Stomach (tissue), 19 donors: ENCODE measurements at places on chromosomes 1 and 21. TPM values are rescaled to one million over a fixed set of nuclear protein-coding genes. Genes with fewer than 3 reads are reported as not detected.

DNA sequence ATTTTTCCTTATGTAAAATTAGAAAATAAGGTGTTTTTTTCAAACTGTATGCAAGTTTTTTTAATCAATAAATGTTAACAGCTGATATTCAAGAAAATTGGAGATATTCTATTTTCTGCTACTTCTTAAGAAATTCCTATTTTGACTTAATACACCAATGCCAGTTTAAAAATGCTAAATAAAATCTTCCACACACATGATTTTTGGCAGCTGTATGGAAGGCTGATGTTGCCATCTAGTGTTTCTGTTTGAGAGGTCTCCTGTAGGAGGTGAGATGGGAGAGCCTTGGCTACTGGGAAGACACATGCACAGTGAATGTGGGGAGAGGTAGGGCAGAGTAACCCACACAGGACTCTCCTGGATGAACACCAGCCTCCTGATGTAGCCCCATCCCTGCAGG, 29.2 kb upstream of the OR2B11 start:
- H3K27me3 ChIP-seq: no peaks in the 10 kb centered on the region
- no peaks in the 10 kb centered on the region for H3K36me3 ChIP-seq
- H3K4me1 ChIP-seq: no peaks in the 10 kb centered on the region
- peak; percentile 75 for DNase-seq
- no peak overlapping the region for H3K27ac ChIP-seq

DNA sequence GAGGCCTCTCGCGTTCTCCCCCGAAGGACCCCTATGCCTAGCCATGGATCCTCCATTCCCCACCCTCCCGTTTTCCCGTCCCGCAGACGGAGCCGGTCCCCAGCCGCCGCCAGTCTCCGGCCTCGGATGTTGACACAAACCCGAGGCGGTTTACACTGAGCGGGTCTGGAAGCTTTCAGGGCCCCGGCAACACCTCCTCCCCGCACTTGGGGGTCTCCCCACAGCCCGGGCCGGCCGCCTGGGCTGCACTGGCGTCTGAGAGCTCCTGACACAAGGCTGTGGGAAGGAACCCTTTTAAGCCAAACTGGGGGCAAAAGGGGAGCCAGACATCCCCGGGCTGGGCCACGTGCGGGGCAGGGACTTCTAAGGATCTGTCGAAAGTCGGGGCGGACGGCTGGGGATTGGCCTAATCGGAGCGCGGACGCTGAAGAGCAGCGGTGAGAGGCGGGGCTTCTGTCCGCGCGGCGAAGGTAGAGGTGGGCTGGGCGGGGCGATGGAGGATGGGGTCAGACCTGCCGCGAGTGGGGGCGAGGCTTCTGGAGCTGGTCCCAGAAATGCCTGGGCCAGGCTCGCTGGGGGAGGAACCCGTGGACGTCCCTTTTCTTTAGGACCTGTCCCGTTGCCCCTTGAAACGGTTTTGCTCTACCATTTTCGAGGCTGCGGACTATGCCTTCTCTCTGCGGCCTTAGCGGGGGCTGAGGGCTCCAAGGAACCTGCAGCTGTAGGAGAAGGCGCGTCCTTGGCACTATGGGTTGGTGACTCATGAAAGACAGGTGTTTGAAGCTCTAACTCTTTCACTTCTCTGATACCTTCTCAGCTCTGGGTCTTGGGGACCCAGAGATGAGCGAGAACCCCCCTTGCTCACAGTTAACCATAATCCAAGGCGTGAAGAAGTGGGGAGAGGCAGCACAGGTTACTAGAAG, 1.2 kb upstream of the HPCAL4 start:
- peak; percentile 51 for DNase-seq
- peaks cover 18% of the 10 kb centered on the region for H3K4me1 ChIP-seq
- H3K27me3 ChIP-seq: no peaks in the 10 kb centered on the region
- peak overlapping the region; percentile 40 for H3K4me3 ChIP-seq
- no peaks in the 10 kb centered on the region for H3K36me3 ChIP-seq

DNA sequence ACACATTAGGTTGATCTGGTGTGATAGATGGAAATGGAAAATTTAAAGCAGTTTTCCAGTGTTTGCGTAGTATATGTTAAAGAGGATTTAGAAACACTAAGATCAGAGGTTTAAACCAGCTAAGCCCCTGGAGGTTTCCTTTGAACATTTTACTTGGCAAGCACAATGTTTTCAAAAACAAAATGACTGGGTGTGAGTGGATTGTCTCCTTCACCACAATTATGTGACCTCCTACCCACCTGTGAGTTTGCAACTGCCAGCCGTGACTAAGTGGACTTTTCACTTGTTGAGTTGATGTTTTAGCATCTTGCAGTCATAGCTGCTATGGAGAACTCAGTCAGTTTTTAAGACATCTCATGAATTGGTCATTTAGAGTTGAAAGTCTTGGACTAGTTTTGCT, 4.7 kb downstream of the CCDC190 start:
- no peak overlapping the region for H3K27ac ChIP-seq
- peaks cover 3% of the 10 kb centered on the region for H3K4me1 ChIP-seq
- DNase-seq: no peak
- H3K4me3 ChIP-seq: no peak overlapping the region
- H3K27me3 ChIP-seq: no peaks in the 10 kb centered on the region
- no peaks in the 10 kb centered on the region for H3K36me3 ChIP-seq

DNA sequence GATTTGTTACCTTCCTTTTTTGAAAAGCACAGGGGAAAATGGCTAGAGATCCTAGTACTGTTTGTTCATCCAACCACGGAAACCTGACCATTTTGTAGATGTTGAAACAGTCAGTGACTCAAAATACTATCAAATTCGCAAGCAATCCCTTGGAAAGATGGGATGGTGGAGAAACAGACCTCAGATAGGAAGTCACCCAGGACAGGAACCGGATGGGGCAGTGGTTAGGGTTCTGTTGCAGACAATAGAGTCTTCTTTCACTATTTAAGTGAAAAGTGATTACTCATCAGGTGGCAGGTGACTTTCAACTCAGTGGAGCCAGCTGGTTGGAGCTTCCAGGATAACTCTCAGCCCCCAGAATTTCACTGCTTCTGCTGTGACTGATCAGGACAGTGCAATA, 17.0 kb downstream of the LHX4 start:
- H3K36me3 ChIP-seq: no peaks in the 10 kb centered on the region
- H3K27me3 ChIP-seq: peaks cover 53% of the 10 kb centered on the region
- DNase-seq: no peak
- no peak overlapping the region for H3K27ac ChIP-seq
- no peaks in the 10 kb centered on the region for H3K4me1 ChIP-seq

DNA sequence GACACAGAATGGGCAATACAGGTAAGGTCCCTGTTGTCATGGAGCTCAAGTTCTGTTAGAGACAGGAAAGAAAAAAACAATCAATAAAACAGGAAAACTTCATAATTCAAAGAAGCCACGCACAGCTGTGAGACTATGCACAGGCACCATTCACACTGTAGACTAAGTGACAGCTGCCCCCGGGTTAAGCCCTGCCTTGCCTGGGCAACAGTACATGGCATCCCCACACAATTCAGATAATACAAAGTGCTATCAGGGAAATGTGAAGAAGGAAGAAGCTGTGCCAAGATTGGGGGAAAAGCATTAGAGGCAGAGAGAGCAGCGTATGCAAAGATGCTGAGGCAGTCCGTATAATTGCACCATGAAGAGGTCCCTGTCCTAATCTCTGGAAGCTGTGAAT, 9.0 kb upstream of the KCNE2 start:
- H3K4me1 ChIP-seq: no peaks in the 10 kb centered on the region
- H3K4me3 ChIP-seq: no peak overlapping the region
- H3K27ac ChIP-seq: no peak overlapping the region
- DNase-seq: no peak
- H3K27me3 ChIP-seq: no peaks in the 10 kb centered on the region

DNA sequence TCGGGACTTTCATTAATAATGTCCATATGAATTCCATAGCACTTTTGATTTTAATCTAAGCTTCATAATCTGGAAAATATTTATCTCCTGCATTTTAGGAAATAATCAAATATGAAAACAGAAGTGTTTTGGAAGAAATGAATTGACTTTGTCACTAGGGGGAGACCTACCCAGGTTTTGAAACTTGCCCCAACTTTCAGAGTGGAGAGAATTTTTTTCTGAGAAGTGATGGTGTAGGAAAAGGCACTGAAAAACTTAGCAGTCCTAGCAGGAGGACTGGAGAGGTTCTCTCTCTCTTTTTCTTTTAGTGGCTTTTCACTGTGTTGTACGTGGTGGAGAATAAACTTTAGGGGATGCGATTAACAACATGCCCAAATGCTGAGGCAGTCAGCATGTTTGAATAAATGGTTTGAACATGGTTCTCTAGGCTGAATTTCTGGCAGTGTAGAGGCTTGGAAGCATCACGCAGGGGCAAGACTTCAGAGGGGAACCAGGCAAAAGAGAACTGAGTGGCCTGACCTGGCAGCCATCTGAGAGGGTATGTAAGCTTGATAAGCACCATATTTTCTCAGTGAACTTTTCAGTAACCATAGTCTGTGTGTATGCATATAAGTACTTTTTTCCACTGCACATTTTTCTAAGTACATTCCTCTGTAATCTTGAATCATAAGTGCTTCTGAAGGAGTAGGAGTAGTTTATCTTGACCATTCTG, 68.3 kb upstream of the NEK7 start:
- H3K4me3 ChIP-seq: no peak overlapping the region
- H3K27ac ChIP-seq: no peak overlapping the region
- H3K4me1 ChIP-seq: no peaks in the 10 kb centered on the region
- H3K27me3 ChIP-seq: no peaks in the 10 kb centered on the region
- peak; percentile 49 for DNase-seq
- H3K36me3 ChIP-seq: no peaks in the 10 kb centered on the region

DNA sequence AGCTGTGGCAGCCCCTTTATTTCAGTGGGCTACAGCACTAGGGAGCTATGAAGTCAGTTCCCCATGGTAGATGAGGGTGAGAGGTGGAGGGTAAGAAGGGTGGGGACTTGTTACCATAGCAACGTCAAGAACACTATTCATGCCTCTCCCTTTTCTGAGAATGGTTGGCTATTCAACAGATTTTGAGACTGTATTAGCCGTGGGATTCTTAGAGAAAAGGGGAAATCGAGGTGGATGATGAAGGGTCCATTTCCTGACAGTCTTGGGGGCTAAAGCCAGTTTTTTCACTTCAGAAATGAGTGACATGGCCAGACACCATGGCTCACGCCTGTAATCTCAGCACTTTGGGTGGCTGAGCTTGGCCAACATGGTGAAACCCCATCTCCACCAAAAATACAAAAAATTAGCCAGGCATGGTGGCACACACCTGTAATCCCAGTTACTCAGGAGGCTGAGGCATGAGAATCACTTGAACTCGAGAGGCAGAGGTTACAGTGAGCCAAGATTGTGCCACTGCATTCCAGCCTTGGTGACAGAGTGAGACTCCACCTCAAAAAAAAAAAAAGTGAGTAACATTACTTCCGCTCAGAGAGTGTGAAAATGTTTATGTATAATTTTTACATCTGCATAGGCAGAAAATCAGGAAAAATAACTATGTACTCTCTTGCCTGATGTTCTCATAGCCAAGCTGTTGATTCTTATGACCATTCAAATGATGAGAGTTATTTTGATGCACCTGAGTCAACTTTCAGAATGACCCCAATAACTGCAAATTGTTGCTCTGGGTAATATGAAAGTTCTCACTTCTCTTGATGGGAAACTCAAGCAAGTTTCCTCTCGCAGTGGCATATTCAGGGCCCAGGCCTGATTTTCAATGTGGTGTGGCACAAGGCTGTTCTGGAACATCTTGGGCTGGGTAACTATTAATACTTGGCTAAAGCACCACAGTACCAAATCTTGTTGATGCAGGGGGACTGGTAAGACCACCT, 23.2 kb upstream of the RGSL1 start:
- no peaks in the 10 kb centered on the region for H3K4me1 ChIP-seq
- no peak overlapping the region for H3K4me3 ChIP-seq
- H3K27me3 ChIP-seq: no peaks in the 10 kb centered on the region
- H3K27ac ChIP-seq: no peak overlapping the region
- H3K36me3 ChIP-seq: no peaks in the 10 kb centered on the region
- no peak for DNase-seq

- H3K4me3 ChIP-seq: no peak overlapping the region
- H3K36me3 ChIP-seq: no peaks in the 10 kb centered on the region
- H3K27me3 ChIP-seq: no peaks in the 10 kb centered on the region
- DNase-seq: no peak
Measured at GRCh38 chr1:225544263-225544662, 108.7 kb downstream of the ENAH start.

DNA sequence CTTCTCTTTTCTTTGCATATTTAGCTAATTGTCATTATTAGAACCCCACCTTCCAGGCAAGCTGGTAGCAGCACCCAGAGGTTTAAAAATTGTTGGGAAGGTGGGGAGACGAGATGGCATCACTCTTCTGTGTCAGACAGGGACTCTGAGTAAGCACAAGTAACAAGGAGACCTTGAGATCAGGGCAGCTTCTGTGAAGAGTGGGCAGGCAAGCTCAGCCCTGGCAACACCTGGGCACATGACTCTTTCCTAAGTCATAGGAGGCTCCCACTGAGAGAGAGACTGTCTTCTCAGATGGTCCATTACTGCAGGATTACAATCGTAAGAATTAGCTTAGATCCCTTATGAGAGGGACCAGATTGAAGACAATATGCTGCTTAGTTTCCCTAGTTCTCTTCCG, 183.5 kb downstream of the BRINP2 start:
- no peaks in the 10 kb centered on the region for H3K36me3 ChIP-seq
- H3K27me3 ChIP-seq: no peaks in the 10 kb centered on the region
- H3K4me3 ChIP-seq: no peak overlapping the region
- no peak for DNase-seq
- no peaks in the 10 kb centered on the region for H3K4me1 ChIP-seq

- no peak for DNase-seq
- no peaks in the 10 kb centered on the region for H3K27me3 ChIP-seq
- H3K4me1 ChIP-seq: peaks cover 20% of the 10 kb centered on the region
- H3K36me3 ChIP-seq: peaks cover 91% of the 10 kb centered on the region
Measured at GRCh38 chr1:228397966-228398365, 8.7 kb downstream of the TRIM11 start.

DNA sequence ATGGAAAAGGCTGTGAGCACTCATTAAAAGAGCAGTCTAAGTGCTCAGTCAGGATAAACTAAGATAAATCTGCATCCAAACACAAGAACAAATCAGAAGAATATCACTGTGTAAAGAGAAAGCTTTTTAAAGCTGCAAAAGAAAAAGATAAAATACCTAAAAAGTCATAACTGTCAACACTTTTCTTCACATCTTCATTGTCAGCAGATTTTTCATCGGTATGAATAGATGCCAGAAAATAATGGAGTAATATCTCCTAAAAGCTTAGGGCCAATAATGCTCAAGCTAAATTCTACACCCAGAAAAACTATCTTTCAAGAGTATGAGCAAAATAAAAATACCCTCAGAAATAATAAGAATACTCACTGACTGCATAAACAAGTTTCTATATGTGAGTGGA, 54.0 kb upstream of the PALMD start:
- no peak overlapping the region for H3K4me3 ChIP-seq
- H3K27me3 ChIP-seq: no peaks in the 10 kb centered on the region
- no peak for DNase-seq
- no peaks in the 10 kb centered on the region for H3K36me3 ChIP-seq

Gene AZIN2
- total RNA-seq: not detected

Gene OR2G6
- total RNA-seq: not detected

Gene GBP1
- total RNA-seq: 43.5 TPM

Gene CNR2
- total RNA-seq: 0.18 TPM

Gene C4BPB
- not detected for total RNA-seq

Gene NT5C1A
- not detected for total RNA-seq

Gene PLA2G2F
- total RNA-seq: 0.18 TPM
